ENCODE measurements at places on chromosomes 3 and 15.

DNA sequence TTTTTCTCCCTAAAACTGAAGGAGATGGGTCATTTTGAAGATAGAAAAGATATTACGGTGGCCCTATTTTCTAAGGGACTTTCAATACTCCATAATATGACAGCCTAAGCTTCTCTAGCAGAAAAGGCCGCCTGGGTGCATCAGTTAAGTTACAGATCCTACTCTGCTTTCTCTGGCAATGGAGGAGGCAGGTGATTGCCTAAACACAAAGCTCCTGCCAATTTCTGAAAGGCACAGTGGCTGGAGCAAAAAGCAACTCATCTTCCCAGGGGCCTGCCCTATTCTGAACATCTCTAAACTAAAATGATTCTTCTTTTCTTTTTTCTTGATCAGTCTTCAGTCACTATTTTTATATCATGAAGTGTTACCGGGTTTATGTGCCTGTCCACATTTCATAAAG is 276.7 kb downstream of the CNTN4 start:
- no peak for DNase-seq

GRCh38 chr3:134610432-134611385 is 40.1 kb downstream of the KY start:
- no peak for DNase-seq

DNA sequence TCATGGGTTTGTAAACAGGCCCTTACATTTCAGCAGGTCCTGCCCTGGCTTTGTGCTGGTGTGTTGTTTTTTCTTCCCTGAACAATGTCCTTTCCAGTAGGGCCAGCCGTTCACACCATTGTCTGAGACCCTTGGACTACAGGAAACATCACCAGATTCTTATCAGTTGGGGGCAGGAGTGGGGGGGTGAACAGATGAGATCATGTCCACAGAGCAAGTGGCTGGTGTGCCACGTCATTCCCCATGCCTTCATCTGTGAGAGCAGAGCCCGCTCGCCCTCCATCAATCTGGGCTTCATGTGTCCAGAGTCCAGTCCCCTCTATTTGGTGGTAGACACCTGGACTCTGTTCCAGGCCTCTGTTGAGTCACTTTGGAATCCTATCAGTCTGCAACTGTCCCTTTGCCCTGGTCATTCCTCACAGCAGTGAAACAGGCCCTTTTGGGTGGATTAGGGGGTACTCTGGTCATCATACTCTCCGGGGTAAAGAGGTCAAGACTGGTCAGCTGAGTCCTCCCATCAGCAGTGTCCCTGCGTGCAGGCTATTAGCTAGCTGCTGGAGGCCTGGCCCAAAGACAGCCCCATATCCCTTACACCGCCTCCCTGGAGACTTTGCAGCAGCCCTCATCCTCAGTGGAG is 15.0 kb downstream of the SEMA3G start:
- no peak for DNase-seq

GRCh38 chr15:38354315-38354929 is 99.5 kb upstream of the FAM98B start:
- DNase-seq: peak; percentile 20
